ENCODE measurements at places on chromosomes 4 and X.

DNA sequence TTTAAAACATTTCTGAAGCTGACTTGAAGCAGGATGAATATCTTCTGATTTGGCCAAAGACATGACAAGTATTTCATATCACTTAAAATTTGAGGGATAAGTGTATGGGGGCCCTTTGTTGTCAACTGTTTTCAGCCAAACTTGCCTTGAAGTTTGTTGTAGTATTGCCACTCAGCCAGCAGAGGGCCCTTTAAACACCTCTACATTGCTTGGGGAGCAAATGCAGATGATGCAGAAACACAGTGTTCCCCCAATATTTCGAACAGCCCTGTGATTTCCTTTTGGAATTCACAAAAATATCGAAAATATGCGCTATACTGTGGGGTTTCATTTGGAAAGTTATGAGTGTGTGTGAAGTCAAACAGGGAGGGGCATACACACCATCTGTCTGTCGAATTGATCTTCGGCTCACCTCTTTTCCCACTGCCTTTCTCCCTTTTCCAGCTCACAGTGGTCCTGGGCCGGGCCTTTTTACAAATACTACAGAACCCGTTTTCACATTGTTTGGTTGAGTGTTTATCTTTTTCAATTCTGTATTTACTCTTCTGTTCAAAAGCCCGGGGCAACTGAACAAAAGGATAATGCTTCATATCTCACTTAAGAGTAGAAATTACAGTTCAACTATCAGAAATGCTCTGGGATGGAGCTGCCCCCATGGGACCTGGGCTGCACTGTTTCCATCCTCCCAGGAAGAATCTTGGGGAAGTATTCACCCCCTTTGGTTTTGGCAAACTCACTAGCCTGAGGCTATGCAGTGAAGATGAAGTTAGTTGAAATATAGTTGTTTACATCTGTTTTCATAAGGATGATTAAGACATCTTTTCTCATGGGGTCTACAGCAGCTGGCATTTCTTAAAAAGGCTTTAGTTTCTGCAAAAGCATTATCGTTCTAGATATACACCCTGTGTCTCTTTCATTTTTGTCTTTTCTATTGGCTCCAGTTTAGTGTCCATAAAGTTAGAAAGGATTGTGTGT is 137.6 kb downstream of the EGF start:
- no peak overlapping the region for H3K4me3 ChIP-seq
- no peak overlapping the region for H3K27ac ChIP-seq
- no peaks in the 10 kb centered on the region for H3K27me3 ChIP-seq

DNA sequence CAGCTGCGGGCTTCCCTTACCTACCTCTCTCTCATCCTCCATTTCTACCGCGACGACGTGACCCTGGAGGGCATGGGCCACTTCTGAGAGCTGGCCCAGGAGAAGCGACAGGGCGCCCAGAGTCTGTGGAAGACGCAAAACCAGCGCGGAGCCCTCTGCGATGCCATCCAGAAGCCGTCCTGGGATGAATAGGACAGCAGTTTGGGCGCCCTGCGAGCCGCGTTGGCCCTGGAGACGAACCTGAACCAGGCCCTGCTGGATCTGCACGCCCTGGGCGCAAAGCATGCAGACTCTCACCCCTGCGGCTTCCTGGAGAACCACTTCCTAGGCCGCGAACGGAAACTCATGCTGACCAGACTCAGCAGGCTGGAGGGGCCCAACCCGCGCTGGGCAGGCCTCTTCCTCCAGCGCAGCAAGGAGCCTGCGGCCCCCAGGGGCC is 52.7 kb upstream of the TMPRSS11F start:
- no peaks in the 10 kb centered on the region for H3K36me3 ChIP-seq
- H3K4me3 ChIP-seq: no peak overlapping the region
- no peak overlapping the region for H3K27ac ChIP-seq

DNA sequence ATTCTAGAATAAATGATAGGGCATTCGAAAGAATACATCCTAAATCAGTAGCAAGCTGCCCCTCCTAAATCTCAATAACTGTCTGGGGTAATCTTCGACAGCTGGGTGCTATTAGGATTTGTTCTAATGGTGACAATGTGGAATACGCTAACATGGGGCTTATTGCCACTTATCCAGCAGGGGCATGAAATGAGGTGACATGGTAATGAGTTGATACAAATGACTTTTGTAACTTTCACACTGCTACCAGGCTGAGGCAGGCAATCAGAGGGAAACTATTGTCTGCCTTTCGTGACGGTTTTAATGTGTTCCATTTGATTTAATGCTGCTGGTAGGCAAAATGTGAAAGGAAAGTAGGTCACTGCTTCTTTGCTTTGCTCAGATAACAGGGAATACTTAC is 1047.4 kb upstream of the PABPC4L start:
- H3K4me1 ChIP-seq: no peaks in the 10 kb centered on the region
- no peak overlapping the region for H3K4me3 ChIP-seq
- no peaks in the 10 kb centered on the region for H3K27me3 ChIP-seq
- H3K36me3 ChIP-seq: no peaks in the 10 kb centered on the region

DNA sequence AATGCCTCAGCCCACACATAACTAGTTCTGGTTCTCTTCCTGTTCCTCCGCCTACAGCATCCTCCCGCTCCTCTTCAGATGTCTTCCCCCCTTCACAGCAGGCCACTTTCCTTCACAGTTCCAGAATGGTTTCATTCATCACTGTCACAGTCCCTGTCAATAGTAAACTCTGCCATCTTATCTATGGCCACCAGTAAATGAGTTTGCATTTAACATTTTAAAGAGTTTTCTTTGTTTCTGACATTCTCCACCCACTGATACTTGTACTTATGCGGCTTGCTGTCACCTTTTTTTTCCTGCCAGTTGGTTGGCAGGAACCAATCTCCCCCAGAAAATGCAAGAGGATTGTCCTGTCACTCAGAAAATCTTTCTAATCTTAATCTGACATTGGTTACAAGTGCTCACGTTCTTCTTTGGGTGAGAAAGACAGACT is 114.1 kb downstream of the GLUD2 start:
- no peak overlapping the region for H3K4me3 ChIP-seq
- no peak for DNase-seq
- no peak overlapping the region for H3K27ac ChIP-seq
- peaks cover 2% of the 10 kb centered on the region for H3K4me1 ChIP-seq
- H3K36me3 ChIP-seq: no peaks in the 10 kb centered on the region

DNA sequence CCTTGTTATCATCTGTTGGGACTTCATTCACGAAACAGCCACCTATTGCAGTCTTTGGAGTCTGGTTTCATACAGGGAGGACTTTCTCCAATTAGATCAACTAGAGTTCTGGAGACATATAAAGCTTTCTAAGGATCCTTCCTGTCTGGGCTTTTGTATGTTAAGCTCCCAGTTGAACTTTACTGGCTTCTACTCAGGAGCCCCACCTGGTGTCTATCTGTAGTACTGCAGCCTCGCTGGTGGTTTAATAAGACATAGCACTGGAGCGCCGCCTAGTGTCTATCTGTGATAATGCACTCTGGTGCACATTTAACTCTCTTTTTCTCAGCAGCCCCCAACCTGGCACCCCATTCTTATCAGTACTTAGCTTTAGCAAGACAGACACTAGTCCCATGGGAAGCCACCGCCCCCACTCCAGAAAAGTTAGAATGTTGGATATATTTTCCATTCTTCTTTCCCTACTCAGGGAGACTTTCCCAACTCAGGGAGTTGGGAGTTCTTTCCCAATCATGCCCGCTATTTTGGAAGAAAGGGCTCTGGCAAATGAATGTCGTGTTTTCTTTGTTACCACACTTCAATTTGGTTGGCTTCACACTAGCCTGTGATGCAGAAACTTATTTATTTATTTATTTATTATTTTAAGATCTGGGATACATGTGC is 36.9 kb upstream of the SYTL4 start:
- H3K4me1 ChIP-seq: no peaks in the 10 kb centered on the region
- H3K4me3 ChIP-seq: no peak overlapping the region
- H3K27ac ChIP-seq: no peak overlapping the region
- H3K27me3 ChIP-seq: no peaks in the 10 kb centered on the region
- DNase-seq: peak; percentile 68
- no peaks in the 10 kb centered on the region for H3K36me3 ChIP-seq

DNA sequence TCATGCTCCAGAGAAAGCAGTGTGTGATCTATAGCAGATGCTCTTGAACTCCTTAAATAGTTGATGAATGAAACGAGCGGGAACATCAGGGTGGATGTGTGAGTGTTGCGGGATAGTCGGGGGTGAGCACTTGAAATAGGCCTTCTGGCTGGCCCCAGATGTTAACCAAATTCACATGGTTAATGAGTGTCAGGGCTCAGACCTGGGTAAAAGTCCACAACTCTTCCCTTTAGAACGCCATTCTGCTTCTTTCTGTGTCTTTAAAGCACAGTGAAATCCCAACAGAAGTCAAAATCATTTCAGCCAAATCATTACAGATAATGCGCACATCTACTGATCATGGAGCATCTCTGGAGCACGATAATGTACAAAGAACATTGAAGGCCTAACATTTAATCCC is 249.4 kb upstream of the BOD1L1 start:
- no peak overlapping the region for H3K4me3 ChIP-seq
- no peaks in the 10 kb centered on the region for H3K4me1 ChIP-seq
- no peak overlapping the region for H3K27ac ChIP-seq
- no peaks in the 10 kb centered on the region for H3K27me3 ChIP-seq
- H3K36me3 ChIP-seq: no peaks in the 10 kb centered on the region

DNA sequence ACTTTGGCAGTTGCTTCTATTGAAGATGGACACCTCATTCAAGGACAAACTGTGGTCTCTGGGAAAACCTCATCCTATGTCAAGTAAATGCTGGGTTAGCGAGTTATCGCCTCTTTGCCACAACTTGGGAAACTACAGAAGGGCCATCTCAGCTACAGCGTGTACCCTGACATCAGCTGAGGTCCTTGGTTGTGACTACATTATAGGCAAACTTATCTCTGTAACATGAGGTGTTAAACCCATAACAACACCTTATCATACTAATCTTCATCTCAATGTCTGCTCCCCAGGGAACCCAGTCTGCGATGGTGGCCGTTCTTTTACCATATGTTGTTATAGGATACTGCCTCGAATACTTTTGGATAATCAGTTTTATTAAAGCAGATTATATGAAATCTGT is 1862.7 kb downstream of the STIM2 start:
- H3K4me3 ChIP-seq: no peak overlapping the region
- DNase-seq: no peak
- no peaks in the 10 kb centered on the region for H3K36me3 ChIP-seq
- H3K27me3 ChIP-seq: no peaks in the 10 kb centered on the region

DNA sequence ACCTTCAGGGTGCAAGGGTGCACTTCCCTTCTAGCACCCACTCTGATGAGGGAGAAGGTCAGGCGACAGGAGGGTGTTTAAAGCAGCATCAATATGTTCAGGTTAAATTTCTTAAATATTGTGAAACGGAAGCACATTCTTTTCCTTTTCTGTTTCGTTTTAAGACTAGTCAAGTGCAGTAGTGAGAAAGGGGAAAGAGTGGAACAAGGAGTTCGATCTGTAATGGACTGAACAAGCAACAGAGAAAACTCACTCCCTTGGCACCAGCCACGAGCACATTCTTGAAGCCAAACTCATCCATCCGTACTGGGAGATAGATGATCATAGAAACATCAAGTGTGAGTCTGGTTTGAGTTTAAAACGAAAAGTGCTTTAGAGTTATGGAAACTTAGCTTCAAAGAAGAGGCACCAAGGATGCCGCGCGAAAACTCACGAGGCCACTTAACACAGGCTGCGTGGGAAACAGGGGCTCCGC is 815 bp downstream of the FAM53A start:
- H3K27ac ChIP-seq: peak overlapping the region; percentile 69
- no peaks in the 10 kb centered on the region for H3K36me3 ChIP-seq
- H3K27me3 ChIP-seq: no peaks in the 10 kb centered on the region
- H3K4me3 ChIP-seq: peak overlapping the region; percentile 86

DNA sequence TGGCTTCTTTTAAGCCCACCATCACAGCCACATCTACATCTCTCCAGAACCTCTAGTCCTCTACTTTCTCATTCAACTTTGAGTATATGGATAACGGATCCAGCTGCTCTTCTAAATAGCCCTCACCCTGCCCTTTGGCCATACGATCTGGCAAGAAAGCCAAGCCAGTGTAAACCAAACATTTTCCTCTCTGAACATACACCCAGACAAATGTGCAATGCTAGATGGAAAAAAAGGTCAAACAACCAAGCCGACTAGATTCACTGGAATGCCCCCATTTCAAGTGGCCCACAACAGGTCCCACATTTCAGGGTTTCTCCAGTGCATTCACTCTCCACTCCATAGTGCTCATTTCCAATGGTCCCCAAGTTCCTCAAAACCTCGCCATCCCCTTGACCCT is 24.0 kb downstream of the USP46 start:
- no peak overlapping the region for H3K4me3 ChIP-seq
- H3K36me3 ChIP-seq: no peaks in the 10 kb centered on the region
- peaks cover 33% of the 10 kb centered on the region for H3K4me1 ChIP-seq
- no peak for DNase-seq
- H3K27ac ChIP-seq: no peak overlapping the region

DNA sequence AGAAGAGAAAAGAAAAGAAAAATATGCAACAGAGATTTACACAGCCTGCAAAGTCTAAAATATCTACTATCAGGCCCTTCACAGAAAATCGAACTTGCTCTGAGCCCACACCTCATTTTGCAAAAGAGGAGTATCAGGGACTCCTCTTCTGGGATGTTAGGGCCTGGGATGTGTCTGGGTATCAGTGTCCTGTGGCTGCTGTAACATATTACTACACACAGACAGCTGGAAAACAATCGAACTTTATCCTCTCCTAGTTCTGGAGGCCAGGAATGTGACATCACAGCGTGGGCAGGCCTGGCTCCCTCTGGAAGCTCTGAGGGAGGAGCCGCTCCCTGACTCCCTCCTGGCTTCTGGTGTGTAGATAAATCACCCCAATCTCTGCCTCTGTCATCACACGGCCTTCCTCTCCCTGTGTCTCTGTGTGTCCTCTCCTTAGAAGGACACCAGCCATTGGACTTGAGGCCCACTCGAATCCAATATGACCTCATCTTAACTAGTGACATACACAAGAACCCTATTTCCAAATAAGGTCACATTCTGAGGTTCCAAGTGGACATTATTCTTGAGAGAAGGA is 52.9 kb downstream of the PPP2R2C start:
- H3K27ac ChIP-seq: no peak overlapping the region
- no peaks in the 10 kb centered on the region for H3K4me1 ChIP-seq
- DNase-seq: no peak
- no peak overlapping the region for H3K4me3 ChIP-seq
- H3K27me3 ChIP-seq: peaks cover 14% of the 10 kb centered on the region

DNA sequence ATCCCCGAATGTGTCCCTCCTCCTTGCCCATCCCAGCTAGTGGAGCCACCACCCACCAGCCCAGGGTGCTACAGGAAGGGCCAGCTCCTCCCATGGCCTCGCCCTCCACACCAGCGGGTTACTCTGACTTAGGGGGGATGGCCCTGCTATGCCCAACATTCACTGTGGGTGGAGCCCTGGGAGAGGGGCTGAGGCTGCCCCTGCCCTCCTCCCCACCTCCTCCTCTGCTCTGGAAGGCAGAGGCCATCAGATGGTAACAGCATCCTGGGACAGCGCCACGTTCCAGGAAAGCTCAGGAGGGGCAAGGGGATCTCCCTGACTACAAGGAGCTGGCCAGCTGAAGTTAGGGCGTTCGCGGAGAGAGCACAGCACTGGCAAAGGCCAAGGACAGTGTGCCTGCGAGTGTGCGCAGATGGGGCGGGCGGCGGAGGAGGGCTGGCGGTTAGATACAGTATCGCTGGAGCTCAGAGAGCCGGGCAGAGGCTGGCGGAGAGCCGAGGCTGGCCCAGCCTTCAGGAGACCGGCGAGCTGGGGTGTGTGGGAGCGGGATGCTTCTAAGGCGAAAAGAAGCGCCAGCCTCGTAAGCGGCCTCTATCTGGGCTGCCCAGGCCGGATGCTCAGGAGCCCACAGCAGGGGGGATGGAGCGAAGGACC is 1.5 kb downstream of the JAKMIP1 start:
- H3K4me3 ChIP-seq: peak overlapping the region; percentile 72
- no peak for DNase-seq
- peaks cover 32% of the 10 kb centered on the region for H3K27me3 ChIP-seq
- H3K4me1 ChIP-seq: peaks cover 21% of the 10 kb centered on the region

Measured in activated B cell treated with CpG ODN at 0.5 μM for 24 hours (primary cell).